T-helper 17 cell (primary cell): ENCODE measurements at places on chromosomes 5 and 9. TPM values are rescaled to one million over a fixed set of nuclear protein-coding genes. Genes with fewer than 3 reads are reported as not detected.

DNA sequence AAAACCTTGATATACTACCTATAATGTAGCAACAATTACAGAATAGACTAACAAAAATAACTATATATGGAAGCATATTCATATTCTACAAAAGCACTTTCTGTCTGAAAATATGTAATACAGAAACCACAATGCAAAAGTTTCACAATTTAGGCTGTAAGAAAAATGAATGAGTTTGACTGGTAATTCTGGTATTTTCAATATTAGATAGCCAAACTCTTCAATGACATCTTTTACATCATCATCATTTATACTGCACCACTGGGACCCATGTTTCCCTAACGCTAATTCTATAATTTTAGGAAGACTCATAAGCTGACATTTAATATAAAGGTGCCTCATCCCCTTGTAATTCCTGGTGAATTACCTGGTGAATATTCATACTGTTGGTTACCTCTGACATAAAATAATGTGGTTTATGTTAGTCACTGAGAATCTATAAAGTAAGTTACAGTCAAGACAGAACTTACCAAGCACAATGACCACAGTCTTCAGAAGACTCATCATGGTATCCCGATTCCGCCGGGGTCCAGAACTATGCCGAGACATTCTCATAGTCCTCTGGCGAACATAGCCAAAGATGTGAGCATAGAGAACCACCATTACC, 97.2 kb downstream of the LPAR1 start:
- H3K36me3 ChIP-seq, result no peaks in the 10 kb centered on the region
- no peak for DNase-seq
- H3K27me3 ChIP-seq, result no peaks in the 10 kb centered on the region
- no peak overlapping the region for H3K4me3 ChIP-seq

DNA sequence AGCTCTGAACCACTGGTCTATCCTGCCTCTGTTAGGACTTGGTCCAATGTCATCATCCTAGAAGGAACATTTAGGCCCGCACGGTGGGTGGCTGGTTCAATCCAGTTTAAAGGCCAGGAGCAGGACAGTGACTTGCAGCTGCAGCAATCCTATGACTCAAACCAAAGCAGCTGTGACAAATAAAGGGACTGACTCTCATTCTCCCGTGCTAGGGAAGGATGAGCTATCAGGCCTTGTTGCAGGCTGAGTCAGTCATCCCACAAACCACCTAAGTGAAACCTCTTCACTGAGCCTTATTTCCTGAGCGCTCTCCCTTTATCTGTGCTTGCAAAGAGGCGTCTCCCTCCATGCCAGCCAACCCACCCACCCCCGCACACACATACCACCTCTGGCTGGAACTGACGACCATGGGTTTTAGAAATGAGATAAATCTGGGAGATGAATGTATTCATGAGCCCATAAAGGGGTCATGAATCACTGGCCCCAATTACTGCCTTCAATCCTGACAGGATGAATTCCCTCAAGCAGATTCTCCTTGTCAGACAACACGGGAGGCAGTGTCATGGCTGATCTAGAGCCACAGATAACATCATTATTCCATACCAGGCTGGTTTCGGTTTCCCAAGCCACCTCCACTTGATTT, 93.4 kb downstream of the KCNIP1 start:
- H3K4me3 ChIP-seq, result no peak overlapping the region
- no peak overlapping the region for H3K27ac ChIP-seq
- H3K27me3 ChIP-seq, result peaks cover 64% of the 10 kb centered on the region
- no peaks in the 10 kb centered on the region for H3K36me3 ChIP-seq

IL3 gene
- total RNA-seq, result not detected

- no peak overlapping the region for H3K27ac ChIP-seq
- peaks cover 29% of the 10 kb centered on the region for H3K27me3 ChIP-seq
- no peak for DNase-seq
- no peak overlapping the region for H3K4me3 ChIP-seq
Observed at GRCh38 chr5:124660229-124661093, 86.0 kb downstream of the ZNF608 start.

DNA sequence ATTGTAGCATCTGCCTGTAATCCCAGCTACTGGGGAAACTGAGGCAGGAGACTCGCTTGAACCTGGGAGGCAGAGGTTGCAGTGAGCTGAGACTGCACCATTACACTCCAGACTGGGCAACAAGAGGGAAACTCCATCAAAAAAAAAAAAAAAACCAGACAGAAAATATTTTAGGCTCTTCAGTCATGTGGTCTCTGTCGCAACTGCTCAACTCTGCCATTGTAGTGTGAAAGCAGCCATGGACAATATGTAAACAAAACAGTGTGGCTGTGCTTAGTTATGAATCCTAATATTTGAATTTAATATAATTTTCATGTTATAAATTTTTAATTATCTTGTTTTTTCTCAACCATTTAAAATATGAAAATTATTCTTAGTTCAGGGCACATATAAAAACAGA, 38.4 kb downstream of the ZFAND5 start:
- H3K36me3 ChIP-seq, result no peaks in the 10 kb centered on the region
- no peak overlapping the region for H3K27ac ChIP-seq

PCDHA7 gene
- total RNA-seq, result not detected

GRCh38 chr5:2960294-2960693, 208.8 kb upstream of the IRX2 start:
- no peaks in the 10 kb centered on the region for H3K4me1 ChIP-seq
- no peak overlapping the region for H3K27ac ChIP-seq
- H3K27me3 ChIP-seq, result no peaks in the 10 kb centered on the region
- no peak overlapping the region for H3K4me3 ChIP-seq

GRCh38 chr9:37692622-37693221, 42.0 kb downstream of the FRMPD1 start:
- peaks cover 56% of the 10 kb centered on the region for H3K27me3 ChIP-seq
- no peaks in the 10 kb centered on the region for H3K4me1 ChIP-seq
- no peak for DNase-seq

NOTCH1 gene
- 37.5 TPM for total RNA-seq

DNA sequence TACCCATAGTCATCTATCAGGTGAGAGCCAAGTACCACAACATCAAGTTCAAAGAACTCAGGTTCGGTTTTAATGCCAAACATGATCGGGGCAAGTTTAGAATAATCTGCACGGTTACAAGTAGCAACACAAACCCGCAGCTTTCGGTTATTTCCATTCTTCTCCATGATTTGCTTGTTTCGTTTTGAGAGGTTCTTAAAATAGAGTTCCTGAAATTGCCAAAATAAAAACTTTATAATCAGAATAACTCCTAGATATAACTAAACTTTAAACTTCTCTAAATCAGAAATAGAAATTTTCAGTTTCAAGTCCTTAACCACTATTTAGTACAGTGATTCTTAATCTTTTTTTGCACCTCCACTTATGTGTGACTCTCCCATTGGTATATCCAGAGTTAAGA, 9.1 kb downstream of the GNE start:
- no peak overlapping the region for H3K27ac ChIP-seq
- H3K36me3 ChIP-seq, result peaks cover 2% of the 10 kb centered on the region
- DNase-seq, result no peak
- H3K4me1 ChIP-seq, result peaks cover 7% of the 10 kb centered on the region
- no peak overlapping the region for H3K4me3 ChIP-seq
- H3K27me3 ChIP-seq, result no peaks in the 10 kb centered on the region

- no peak overlapping the region for H3K4me3 ChIP-seq
- no peak overlapping the region for H3K27ac ChIP-seq
- peaks cover 5% of the 10 kb centered on the region for H3K36me3 ChIP-seq
- H3K4me1 ChIP-seq, result peaks cover 9% of the 10 kb centered on the region
- no peak for DNase-seq
Observed at GRCh38 chr5:96861076-96861475, 15.2 kb upstream of the ERAP2 start.

CMYA5 gene
- 0.23 TPM for total RNA-seq

GRCh38 chr5:61270510-61271165, 61.4 kb upstream of the ZSWIM6 start:
- no peak overlapping the region for H3K4me3 ChIP-seq
- peak overlapping the region; percentile 22 for H3K27ac ChIP-seq
- H3K4me1 ChIP-seq, result peaks cover 15% of the 10 kb centered on the region

- H3K36me3 ChIP-seq, result no peaks in the 10 kb centered on the region
- no peaks in the 10 kb centered on the region for H3K27me3 ChIP-seq
- no peaks in the 10 kb centered on the region for H3K4me1 ChIP-seq
- DNase-seq, result no peak
- H3K27ac ChIP-seq, result no peak overlapping the region
- no peak overlapping the region for H3K4me3 ChIP-seq
Observed at GRCh38 chr9:81902626-81903025, 25.6 kb upstream of the SPATA31D4 start.

GRCh38 chr9:113851359-113851758, 24.8 kb upstream of the ZNF618 start:
- no peak for DNase-seq
- H3K4me1 ChIP-seq, result no peaks in the 10 kb centered on the region
- peaks cover 9% of the 10 kb centered on the region for H3K27me3 ChIP-seq
- no peak overlapping the region for H3K4me3 ChIP-seq
- no peak overlapping the region for H3K27ac ChIP-seq
- H3K36me3 ChIP-seq, result peaks cover 2% of the 10 kb centered on the region

GRCh38 chr5:123170816-123171215, 81.8 kb downstream of the PRDM6 start:
- peaks cover 27% of the 10 kb centered on the region for H3K27me3 ChIP-seq
- no peak overlapping the region for H3K27ac ChIP-seq
- H3K36me3 ChIP-seq, result no peaks in the 10 kb centered on the region
- no peaks in the 10 kb centered on the region for H3K4me1 ChIP-seq
- no peak for DNase-seq
- no peak overlapping the region for H3K4me3 ChIP-seq

OTP gene
- not detected for total RNA-seq

CCDC152 gene
- total RNA-seq, result 2.2 TPM

AK6 gene
- 8.8 TPM for total RNA-seq

GRCh38 chr5:110058175-110058574, 368.4 kb downstream of the MAN2A1 start:
- DNase-seq, result no peak
- no peak overlapping the region for H3K27ac ChIP-seq
- no peaks in the 10 kb centered on the region for H3K36me3 ChIP-seq
- peaks cover 16% of the 10 kb centered on the region for H3K4me1 ChIP-seq
- no peak overlapping the region for H3K4me3 ChIP-seq

DNA sequence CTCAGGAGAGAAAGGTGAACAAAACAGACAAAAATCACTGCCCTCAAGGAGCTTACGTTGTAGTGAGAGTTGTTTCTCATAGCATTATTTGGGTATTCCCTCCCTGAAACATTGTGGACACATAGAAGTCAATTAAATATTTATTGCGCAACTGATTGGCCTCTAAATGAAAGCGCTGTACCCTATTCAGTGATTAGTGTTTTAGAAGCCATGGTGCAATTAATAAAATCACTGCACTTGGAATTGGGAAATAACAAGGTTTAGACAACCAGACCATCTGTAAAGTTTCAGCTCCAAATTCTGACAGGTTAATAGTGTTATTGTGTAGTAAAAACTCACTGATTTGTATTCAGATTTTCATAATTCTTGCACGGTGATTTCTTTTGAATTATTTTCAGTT, 35.9 kb downstream of the TNPO1 start:
- no peak overlapping the region for H3K27ac ChIP-seq
- DNase-seq, result no peak
- no peaks in the 10 kb centered on the region for H3K36me3 ChIP-seq
- H3K27me3 ChIP-seq, result no peaks in the 10 kb centered on the region

MYOZ3 gene
- not detected for total RNA-seq

- H3K4me1 ChIP-seq, result no peaks in the 10 kb centered on the region
- no peak for DNase-seq
- no peak overlapping the region for H3K4me3 ChIP-seq
- H3K36me3 ChIP-seq, result no peaks in the 10 kb centered on the region
- no peak overlapping the region for H3K27ac ChIP-seq
Observed at GRCh38 chr5:8908055-8908683, 637.7 kb downstream of the SEMA5A start.

DNA sequence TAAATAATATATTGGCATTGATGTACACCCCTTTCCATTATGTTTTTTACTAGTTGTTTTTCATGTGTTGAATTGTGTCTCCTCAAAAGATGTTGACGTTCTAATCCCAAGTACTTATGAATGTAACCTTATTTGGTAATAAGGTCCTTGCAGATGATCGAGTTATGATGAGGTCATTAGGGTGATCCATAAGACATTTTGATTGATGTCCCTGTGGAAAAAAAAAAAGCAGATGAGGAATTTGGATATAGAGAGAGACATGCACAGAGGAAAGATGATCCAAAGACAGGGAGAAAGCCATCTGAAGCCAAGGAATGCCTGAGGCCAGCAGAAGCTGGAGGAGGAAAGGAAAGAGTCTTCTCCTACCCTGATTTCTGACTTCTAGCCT, 632.7 kb downstream of the TLR4 start:
- H3K27me3 ChIP-seq, result no peaks in the 10 kb centered on the region
- H3K36me3 ChIP-seq, result no peaks in the 10 kb centered on the region
- H3K27ac ChIP-seq, result no peak overlapping the region
- H3K4me1 ChIP-seq, result no peaks in the 10 kb centered on the region

APBB3 gene
- total RNA-seq, result 59.0 TPM
